T-helper 17 cell (primary cell): ENCODE measurements at places on chromosomes 2 and 18.

- DNase-seq = no peak
Measured at GRCh38 chr18:39909706-39910105, 2045.3 kb upstream of the PIK3C3 start.

- no peak for DNase-seq
Measured at GRCh38 chr18:44770641-44771040, 90.0 kb downstream of the SETBP1 start.

- DNase-seq = no peak
Measured at GRCh38 chr2:233426619-233427342, 72.5 kb downstream of the DGKD start.

- DNase-seq = no peak
Measured at GRCh38 chr2:196962325-196962724, 35.8 kb upstream of the PGAP1 start.

GRCh38 chr2:119745566-119745965 lies 14.2 kb upstream of the PTPN4 start:
- DNase-seq = no peak
